Stimulated activated CD8-positive, alpha-beta memory T cell treated with anti-CD3 and anti-CD28 coated beads, Interleukin-12 subunit alpha, Interleukin-12 subunit beta, amount 100 ng/mL, for 1 hour (primary cell): ENCODE measurements at places on chromosomes 11 and 22.
A peak's percentile ranks its signal among the peaks of the same experiment; 100 is the strongest.

- DNase-seq: no peak
These were observed 20.6 kb downstream of the SLC5A1 start for GRCh38 chr22:32063701-32064100.

DNA sequence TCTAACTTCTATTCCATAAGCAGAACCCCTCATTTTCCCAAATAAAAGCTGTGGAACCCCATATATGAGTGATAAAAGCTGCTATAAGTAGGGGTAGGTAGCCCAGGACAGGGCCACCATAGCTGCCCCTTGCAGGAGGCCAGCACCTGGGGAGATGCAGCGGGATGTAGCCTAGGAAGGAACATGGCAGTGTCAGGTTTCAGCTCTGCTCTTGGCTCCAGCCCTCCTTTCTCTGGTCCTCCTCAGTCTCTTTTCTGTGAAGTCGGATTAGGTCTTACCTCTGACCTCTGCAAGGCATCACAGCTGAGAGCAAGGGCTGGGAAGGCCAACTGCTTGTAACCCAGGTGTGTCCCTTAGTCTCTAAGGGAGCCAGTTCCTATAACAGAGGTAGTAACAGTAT lies 135.6 kb downstream of the NAV2 start:
- no peak for DNase-seq

DNA sequence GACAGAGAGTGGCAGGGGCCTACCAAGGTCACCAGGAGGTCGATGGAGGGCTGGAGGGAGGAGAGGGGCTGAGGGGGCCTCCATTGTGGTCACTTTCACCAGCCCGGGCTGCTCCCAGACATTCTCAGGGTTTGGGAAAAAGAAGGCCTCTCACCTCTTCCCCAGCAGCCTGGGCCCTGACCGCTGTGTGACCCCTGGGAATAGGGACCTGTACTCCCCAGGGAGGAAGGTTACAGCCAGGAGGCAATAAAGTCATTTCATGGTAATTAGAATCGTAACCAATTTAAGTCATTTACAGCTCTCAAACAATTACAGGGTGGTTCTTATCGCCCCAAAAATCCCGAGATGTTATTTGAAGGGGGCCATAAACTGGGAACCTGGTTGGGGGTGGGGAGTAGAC lies 37.8 kb downstream of the ISX start:
- no peak for DNase-seq

- DNase-seq: no peak
These were observed 18.1 kb upstream of the RELT start for GRCh38 chr11:73358071-73358470.

DNA sequence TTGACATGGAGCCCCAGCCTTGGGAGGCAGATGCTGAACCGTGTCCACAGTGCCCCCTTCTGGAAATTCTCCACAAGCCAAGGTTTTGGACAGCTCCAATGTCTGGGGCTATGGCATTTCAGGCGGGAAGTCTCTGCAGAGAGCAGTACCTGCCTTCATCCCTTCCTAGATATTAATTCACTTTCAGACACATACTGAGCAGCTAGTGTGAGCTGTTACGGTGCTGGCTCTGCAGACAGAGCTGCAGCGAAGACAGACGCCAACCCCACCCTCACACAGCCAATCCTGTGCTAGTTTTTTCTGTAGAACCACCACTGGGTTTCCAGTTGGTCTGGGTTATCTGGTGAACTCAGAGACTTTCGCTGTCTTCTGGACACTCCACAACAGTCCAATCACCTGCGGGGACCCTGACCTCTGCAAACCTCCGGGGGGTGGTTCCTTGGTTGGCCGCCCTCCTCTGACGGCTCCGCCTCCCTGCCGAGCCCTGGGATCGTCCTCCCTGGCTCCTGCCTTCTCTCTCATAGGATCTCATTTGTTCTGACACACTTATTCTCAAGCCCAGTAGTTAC lies 9.1 kb downstream of the LMF2 start:
- peak; percentile 66 for DNase-seq

GRCh38 chr22:44472598-44472997 lies 25.4 kb downstream of the RTL6 start:
- DNase-seq: no peak

GRCh38 chr11:5339771-5340322 lies 3.5 kb downstream of the OR51B5 start:
- no peak for DNase-seq

- no peak for DNase-seq
These were observed 43.3 kb downstream of the PARVA start for GRCh38 chr11:12420706-12421105.

GRCh38 chr11:43746670-43747069 lies 66.1 kb downstream of the HSD17B12 start:
- no peak for DNase-seq

DNA sequence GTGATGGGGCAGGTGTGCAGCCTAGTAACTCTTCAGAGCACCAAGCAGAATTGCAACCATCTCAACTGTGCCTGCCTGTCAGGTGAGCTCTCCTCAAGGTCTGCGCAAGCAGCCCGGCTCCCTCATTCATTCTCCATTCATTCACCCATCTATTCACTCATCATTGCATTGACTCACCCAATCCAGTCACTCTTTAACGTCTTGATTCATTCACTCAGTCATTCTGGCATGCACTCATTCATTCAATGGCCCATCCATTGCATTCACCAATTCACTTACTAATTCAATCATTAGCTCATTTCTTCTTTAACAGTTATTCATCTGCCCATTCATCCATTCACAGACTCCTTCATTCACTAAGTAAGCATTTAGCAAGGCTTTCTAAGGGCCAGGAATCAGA lies 111.8 kb downstream of the PDE2A start:
- no peak for DNase-seq

DNA sequence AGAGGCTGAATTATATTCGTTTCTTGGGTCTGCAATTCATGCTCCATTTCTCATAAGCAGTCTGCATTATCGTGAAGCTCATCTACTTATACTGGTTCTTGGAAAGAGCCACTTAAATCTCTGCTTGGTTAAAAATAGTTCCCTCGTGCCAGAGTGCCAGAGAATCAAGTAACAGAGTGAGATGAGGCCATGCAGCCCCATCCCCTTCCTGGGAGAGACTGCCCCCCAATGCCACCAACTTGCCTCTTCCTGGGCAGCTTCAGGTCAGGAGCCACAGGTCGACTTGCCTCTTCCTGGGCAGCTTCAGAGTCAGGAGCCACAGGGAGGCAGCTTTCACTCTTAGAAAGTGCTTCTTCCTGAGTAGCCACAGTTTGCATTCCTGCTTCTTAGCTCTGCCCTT lies 223.9 kb upstream of the ZBED5 start:
- DNase-seq: no peak

GRCh38 chr22:25651332-25652085 lies 87.0 kb downstream of the GRK3 start:
- DNase-seq: no peak

DNA sequence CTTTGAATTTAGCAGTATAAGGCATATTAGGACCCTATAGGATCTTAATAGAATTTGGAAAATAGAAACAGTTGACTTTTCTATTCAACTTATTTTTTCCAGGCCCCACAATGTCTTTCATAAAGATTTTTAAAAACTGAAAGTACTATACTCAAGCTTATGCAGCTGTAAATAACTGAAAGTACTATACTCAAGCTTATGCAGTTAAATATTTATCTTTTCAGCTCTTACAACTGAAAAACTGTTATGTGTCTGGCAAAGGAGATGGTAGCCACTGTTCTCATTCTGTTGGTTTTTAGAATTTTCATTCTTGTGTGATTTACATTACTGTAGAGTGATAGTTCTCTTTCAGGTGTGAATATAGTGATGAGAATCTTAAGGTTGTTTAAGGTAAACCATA lies 16.5 kb downstream of the HIPK3 start:
- no peak for DNase-seq

DNA sequence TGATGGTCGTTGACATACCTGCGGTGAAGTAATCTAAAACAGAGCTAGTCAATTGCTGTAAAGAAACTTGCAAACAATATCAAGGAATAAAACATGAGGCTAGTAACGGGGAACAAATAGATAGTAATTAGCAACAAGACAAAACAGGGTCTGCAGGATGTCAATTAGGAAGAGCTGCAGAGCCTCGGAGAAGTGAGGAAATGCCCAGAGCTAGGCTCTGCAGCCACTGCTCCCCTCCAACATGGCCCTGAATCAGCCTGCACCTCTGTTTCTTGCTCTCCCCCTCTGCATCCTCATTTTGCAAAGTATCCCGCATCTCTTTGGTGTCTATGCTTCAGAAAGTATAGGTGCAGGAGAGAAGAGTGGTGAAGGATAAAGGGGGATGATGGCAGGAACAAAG lies 507.4 kb upstream of the FAT3 start:
- no peak for DNase-seq

- no peak for DNase-seq
These were observed 6.7 kb downstream of the LZTR1 start for GRCh38 chr22:20988573-20989322.

GRCh38 chr22:32802237-32802765 lies 796 bp downstream of the TIMP3 start:
- DNase-seq: no peak

- DNase-seq: peak; percentile 4
These were observed 760 bp downstream of the ZNRF3 start for GRCh38 chr22:28883917-28884746.

DNA sequence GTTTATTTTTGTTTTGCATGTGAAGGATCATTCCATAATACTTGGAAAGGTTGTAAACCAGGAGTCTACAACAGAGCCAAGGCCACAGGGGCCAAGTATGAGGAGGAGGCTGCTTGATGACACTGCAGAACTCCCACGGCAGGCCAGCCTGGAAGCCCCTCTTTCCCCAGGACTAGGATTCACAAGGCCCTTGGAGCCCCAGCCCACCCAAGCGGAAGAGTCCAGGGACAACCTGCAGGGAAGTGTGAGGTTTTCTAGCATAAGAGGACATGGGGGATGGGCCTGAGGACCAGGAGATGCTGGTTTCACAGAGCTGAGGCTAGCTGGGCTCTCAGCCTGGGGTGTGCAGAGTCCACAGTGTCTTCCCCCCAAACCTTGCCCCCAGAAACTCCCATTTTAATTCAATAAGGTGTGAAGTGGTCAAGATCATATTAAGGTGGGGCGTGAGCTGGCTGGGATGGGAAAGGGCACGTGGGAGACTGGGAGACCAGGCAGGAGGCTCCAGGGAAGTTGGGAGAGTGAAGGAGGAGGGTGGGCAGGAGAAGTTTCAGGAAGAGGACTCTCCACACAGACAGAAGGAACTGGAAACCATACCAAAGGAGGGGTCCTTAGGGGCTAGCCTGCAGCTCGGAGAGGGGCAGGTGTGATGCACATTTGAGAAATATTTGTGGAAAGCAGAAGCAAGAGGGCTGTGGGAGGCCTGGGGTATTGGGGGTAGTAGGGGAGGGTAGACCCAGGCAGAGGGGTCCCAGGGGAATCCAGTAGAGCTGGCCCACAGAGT lies 12.4 kb downstream of the GNAZ start:
- DNase-seq: no peak

- DNase-seq: no peak
These were observed 478.1 kb upstream of the CHORDC1 start for GRCh38 chr11:90700789-90701439.

DNA sequence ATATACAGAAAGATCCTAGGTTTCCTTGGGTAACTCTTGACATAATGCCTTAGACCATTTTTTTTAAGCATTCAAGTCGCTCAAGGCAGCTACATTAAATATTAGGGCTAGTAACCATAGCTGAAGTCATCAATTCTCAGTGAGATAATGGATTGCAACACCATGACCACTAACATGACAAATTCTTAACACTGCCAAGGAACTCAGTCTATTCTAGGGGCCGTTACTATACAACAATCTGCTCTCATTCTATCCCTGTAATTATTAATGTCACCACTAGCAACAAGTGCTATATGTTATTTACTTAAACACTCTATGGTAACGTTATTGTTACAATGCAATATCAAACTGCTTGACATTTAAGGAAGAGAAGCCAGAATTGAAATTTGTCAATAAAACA lies 3.2 kb upstream of the STK33 start:
- no peak for DNase-seq

- no peak for DNase-seq
These were observed 12.1 kb downstream of the CCDC87 start for GRCh38 chr11:66580803-66581202.

DNA sequence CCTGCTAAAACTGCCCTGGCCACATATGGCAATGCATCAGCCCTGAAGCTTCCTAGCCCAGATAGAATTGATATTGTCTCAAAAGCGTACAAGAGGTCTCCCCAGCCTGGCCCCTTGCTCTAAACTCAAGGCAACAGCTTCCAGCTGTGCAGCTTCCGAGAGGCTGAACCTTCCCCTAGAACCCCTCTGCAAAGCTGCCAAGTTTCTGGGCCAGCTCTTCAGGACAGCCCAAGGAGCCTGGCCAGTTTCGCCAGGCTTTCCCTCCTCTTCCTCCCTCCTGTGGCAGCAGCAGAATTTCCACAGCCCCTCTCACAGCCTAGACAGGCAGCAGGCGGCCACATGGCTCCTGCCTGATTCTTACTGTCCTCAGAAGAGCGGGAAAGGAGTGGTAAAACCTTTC lies 34.5 kb downstream of the NUMA1 start:
- no peak for DNase-seq

DNA sequence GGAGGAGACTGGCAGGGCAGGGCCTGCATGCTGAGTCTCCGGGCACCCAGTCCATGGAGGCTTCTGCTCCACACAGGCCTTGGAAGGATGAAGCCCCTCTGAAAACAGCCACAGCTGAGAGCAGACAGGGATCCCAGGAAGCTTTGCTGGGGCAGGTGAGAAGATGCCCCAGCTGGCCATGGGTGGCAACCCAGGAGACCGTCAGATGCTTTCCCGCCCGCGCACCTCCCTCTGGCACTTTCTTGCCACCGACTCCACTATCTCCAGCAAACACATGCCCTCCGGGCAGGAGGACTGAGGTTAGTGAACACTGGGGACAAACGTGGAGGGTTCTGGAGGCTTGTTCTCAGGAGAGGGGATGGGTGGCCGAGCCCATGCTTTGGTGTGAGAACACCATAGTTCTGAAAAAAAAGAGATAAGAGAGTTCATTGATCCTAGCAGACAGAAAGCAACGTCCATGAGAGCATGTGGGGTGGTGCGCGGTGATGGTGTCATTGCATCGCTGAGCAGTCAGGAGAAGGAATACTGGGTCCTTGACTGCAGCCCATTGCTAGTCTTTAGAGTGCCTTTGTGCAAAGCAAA lies 2.3 kb downstream of the C1QTNF6 start:
- no peak for DNase-seq

- no peak for DNase-seq
These were observed 74.9 kb downstream of the PACSIN2 start for GRCh38 chr22:42939941-42940653.

- no peak for DNase-seq
These were observed 170.4 kb downstream of the SWAP70 start for GRCh38 chr11:9834291-9834690.

DNA sequence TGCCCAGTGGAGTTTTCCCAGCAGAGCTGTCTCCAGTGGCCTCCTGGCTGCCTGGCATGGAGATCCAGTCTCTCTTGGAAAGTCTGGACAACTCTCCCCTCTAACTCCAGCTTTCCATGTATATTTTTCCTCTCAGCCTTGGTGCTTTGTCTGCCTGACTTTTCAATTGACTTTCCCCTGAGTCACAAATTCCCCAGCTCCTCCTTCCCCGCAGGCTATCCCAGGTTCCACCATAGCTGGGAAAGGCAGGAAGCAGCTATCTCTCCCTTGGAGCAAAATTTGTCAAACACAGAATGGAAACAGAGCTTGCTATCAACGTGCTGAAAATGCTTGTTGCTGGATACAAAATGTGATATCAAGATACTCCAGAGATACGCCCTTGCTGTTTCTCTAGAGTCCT lies 384.8 kb downstream of the TMEM135 start:
- no peak for DNase-seq
